ENCODE measurements at places on chromosomes 3 and 15.

DNA sequence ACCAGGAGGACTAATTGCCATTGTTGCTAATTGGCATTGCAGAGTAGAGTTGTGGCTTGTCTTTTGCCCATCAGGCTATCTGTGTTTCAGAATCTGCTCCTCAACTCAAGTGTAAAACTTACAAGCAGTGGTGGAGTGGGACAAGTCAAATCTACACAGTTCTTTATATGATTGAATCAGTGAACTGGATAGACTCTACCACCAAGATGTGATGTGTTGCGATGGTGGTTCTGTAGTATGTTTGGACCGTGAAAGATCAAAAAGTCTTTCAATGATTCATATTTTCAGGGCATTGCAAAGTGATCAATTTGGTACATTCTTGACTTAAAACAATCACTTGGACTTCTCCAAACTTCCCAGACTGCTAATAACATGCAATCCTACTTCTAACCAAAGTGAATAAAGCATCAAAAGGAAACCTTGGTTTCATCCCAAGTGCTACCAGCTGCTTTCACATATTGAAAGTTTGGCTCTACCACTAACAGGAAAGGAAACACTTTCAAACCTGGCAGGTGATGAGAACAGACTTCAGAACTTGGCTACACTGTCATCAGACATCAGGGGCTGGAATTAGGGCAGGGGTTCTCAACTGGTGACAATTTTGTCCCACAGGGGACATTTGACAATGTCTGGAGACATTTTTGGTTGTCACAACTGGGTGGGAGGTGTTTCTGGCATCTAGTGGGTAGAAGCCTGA, 844.7 kb upstream of the CFAP20DC start:
- no peak for DNase-seq

DNA sequence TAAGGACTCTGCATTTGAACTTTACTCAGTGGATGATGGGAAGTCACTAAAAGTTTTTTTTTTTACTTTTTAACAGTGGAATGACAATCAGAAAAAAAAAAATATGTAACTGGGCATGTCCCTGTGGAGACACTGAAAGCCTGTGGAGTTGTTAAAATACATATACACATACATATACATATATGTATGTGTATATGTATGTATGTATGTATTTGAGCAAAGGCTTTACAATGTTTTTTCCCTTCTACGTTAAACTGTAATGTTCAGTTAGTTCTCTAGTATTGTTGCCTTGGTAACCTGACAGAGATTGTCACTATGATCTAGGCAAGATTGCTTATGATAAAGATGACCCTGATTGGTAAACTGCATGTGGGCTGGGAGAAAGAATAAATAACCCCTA, 30.3 kb downstream of the NSUN3 start:
- no peak for DNase-seq

DNA sequence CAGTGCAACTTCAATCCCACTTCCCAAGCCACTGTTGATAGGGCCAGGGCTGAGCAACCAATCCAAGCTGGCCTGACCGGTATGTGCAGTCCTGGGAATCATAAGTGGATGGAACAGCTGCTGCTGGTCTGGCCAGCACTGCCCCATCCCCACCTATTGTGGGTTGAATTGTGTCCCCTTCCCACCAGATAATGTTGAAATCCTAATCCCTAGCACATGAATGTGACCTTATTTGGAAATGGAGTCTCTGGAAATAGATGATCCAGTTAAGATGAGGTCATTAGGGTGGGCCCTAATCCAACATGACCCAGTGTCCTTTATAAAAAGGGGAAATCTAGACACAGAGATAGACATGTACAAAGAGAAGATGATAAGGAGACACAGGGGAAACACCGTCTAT, 13.7 kb upstream of the PDIA5 start:
- DNase-seq = no peak

- DNase-seq = no peak
Observed at GRCh38 chr3:186168976-186169375, 60.1 kb upstream of the ETV5 start.

DNA sequence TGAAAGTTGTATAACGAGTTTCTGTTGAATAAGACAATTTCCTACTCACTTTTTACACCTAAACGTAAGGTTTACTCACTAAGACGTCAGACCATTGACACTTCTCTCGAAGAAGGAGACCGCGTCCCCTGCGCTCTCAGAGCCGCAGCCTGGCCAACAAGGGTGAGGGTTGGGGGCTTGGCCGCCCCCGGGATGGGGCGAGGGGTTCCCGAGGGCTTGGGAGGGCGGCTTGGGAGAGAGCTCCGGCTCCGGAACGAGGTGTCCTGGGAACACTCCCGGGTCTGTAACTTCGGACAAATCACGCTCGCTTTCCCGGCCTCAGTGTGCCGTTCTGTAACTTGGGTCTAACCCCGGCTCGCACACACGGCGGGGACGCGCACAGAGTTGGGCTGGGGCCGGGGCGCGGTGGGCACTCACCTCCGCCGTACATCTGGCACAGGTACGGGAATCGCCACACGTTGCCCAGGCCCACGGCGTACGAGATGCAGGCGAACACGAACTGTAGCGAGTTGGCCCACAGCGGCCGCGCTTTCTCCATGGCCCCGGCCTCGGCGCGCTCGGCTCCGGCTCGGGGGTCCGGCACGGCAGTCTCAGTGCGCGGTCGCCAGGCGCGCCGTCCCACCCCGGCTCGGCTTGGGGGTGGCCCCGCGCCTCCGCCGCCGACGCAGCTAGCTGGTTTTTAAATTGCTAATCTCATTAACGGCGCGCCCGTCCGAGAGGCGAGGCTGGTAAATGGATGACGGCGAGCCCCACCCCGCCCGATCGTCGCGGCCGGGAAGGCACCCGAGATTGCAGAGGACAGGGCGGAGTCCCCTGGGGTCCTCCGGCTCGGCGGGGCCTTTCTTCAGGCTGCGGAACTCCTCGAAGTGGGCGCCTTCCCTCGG, at the start of gene SLC6A20:
SLC6A20 (minus strand) TSS at position 655 of the 884 bp plus-strand sequence; CDS start at position 538, 117 bp downstream.
- no peak for DNase-seq

DNA sequence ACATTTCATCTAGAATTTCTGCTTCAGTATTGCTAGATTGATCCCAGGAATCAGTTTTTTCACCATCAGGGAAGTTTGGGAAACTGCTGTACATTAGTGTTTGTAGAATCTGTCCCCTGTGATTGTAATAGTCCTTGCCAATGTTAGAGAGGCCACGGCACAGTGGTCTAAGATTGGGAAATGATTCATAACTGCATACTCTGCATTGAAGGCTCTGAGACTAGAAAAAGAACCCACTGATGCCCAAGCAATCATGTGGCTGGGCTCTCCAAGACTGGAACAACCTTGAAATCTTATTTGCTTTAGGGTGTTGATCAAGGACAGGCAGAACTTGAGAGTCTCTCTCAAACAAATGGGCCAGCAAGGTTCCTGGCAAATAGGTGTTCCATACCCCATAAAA, 245.6 kb upstream of the LRTM1 start:
- no peak for DNase-seq

DNA sequence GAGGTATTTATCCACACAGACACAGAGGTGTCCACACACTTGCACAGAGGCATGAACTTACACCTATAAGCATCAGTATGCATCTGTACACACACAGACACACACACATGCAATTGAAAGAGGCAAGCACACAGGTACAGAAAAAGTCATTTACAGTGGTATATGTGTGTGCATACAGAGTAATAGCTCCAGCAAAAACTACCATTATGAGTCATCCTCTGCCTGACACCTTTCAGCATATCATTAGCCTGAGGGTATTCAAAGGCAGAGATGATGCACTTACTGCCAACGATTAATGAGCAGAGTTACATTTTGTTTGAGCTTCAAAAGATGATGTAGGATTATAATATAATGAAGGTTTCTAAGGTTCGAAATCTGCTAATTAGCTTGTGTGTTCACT, 100.3 kb upstream of the TPRG1 start:
- no peak for DNase-seq

DNA sequence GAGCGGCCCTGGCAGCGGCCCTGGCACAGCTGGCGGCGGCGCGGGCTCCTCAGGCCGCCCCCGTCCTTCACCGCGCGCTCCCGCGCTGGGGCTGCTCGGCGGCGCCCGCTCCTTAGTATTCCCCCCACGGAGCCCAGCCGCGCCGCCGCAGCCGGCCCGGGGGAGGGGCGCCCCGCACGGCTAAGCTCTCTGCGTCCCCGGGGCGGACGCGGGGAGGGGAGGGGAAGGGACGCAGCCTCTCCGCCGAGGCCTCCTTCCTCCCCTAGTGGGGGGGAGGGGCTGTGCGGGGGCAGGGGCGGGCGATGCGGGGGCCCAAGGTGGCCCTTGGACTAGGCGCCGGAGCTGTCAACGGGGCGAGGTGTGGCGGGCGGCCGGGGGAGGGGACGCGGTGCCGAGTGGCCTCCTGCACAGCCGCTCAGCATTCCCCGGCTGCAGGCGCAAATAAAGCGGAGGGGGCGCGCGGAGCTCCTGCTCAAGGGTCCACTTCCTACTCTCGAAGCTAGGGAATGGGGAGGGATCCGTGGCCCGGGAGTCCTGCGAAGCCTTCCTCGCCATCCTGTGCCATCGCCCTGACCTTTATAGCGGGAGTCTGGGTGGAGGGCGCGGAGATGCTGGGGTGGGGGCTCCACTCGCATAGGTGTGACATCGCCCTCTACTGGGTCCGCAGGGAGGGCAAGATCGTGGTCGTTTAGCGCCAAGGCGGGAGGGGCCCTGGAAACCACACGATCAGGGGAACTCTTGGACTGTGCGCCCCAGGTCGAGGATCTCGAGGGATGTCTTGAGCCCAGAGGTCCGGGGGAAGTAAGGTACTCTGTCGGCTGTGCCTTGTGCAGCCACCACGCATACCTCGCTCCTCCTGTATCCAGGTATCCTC, 22.2 kb downstream of the EPHB3 start:
- DNase-seq = no peak

DNA sequence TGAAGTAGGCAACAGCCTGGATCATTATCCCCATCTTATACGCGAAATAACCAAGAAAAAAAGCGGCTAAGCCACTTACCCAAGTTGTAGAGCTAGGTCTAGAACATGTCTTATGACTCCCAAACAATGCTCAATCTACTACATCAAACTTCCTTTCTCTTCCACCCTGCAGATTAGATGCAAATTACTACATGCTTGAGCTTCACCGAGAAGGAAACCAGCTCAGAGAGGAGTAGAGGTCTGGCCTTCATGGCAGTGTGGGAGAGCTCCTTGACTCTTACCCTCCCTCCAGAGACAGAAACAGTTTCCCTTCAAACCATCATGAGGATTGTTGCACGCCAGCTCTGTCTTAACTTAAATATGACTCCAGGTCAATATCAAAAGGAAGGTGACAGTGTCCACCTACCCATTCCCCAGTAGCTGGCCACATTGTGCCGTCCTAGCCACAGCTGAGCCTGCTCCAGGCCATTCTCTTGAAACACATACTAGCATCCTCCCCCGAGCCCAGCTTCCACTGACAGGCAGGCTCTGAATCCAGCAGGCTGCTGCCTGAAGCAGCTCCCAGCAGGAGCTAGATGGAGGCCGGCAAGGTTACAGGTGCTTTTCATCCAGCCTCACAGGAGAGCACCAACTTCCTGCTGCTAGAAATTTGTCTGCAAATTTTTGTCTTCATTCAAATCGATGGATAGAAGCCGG, 56.8 kb downstream of the CPN2 start:
- DNase-seq = peak; percentile 30

GRCh38 chr3:10515884-10516495, 10.6 kb upstream of the ATP2B2 start:
- DNase-seq = no peak

- DNase-seq = no peak
Observed at GRCh38 chr3:78870484-78870883, 897.3 kb downstream of the ROBO1 start.

GRCh38 chr3:40940651-40941050, 258.7 kb upstream of the CTNNB1 start:
- no peak for DNase-seq

GRCh38 chr3:46895204-46895660, 17.7 kb downstream of the PTH1R start:
- peak; percentile 84 for DNase-seq

GRCh38 chr3:11903047-11903446, 56.4 kb upstream of the TAMM41 start:
- DNase-seq = no peak

DNA sequence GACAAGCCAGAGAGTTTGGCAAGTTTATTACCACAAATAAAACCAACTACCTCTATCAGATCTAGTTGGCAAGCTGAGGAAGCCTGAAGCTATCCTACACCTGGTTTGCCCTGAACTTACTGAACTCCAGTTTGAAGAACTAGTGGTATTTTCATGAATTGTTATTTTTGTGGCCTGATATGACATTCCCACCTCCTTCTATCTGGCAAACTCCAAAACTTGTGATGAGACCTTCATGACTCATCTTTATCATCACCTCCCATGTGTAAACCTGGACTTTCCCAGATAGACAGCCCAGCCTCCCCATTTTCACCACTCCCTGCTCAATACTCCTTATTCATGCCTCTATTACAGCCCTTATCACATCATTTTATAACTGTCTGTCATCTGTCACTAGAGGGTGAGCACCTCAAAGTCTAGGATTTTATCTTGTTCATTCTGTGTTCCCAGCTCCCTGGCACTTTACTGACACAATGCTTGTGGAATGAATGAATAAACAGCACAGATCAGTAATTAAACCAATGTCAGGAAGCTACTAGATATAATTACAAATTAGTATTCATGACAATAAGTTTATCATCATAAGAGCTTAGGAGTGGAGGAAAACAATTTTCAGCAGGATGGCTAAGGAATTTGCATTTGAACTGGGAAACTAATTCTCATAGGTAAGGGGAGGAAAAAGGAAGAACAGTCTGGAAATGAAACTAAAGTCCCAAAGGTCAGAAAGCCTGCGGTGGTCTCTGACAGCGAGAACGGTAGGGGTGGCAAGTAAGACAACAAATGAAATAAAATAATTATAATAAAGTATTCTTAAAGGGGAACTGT, 13.2 kb upstream of the TRANK1 start:
- no peak for DNase-seq

- DNase-seq = no peak
Observed at GRCh38 chr15:91422797-91423196, 322.7 kb downstream of the SV2B start.

DNA sequence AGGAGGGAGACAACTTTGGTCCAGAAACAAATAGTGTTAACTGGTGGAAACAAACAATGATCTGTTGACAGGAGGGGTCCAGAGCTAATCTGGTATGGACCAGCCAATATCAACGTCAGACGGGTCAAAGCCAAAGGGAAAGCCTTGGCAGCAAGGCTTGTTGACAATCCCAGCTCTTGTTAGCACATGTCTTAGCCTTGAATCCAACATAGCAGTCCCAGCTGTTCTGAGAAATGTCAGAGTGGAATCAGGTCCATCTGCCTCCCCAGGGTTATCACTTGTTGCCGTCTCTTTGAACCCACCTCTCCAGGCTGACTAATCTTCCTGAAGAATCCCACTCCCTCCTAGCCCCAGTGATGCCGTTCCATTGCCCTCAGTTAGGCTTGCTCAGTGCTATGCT, 404.6 kb upstream of the MCTP2 start:
- DNase-seq = no peak

- DNase-seq = no peak
Observed at GRCh38 chr15:76169911-76170800, 110.4 kb downstream of the TMEM266 start.

Measured in activated naive CD4-positive, alpha-beta T cell treated with anti-CD3 and anti-CD28 coated beads, Interleukin-2, amount 50 U/mL, for 72 hours (primary cell).